ENCODE measurements at places on chromosomes 3 and 15. TPM values are rescaled to one million over a fixed set of nuclear protein-coding genes. Genes with fewer than 3 reads are reported as not detected.

Gene STAB1
- polyA plus RNA-seq: 0.02 TPM

Gene GATA2
- 0.10 TPM for polyA plus RNA-seq

Gene GP9
- polyA plus RNA-seq: not detected

Gene ROPN1
- 1.7 TPM for polyA plus RNA-seq

Gene RCCD1
- 6.5 TPM for polyA plus RNA-seq

DNA sequence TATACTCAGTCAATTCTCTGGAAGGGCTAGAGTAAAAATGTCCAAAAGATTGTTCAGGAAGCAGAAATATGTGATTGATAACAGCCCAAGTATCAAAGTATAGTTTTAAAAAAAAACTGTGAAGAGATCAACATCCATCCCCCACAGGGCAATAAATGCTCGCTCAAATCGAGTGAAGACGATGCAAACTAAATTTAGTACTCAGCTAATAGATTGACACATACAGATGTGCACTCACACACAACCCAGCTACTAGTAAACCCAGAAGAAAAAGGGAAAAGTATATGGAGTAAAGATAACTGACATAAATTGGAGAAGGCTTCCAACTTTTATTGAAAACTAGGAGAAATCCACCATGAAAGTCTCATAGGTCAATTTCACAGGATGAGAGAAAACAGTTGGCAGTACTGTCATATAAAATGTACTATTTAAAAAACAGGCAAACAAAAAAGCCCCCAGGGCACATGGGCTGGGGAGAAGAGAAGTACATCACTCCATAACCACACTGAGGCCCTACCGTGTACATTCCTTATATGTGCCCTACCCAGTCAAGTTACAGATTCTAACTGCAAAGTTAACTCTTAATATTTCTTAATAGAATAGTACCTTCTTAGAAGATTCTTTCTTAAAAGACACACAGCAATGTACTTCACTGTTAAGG lies 125.7 kb downstream of the TBL1XR1 start:
- DNase-seq: no peak

GRCh38 chr3:89000886-89001285 lies 106.5 kb upstream of the EPHA3 start:
- DNase-seq: peak; percentile 31

GRCh38 chr3:62052331-62052730 lies 321.0 kb downstream of the FEZF2 start:
- no peak for DNase-seq

- DNase-seq: no peak
Measured at GRCh38 chr3:38563070-38563885, 67.1 kb downstream of the EXOG start.

GRCh38 chr3:169094204-169094603 lies 569.3 kb downstream of the MECOM start:
- DNase-seq: no peak

Measured in mammary epithelial cell (primary cell).